Mesothelial cell of epicardium (in vitro differentiated cells): ENCODE measurements at places on chromosomes 3 and 15. TPM values are rescaled to one million over a fixed set of nuclear protein-coding genes. Genes with fewer than 3 reads are reported as not detected.
A peak's percentile ranks its signal among the peaks of the same experiment; 100 is the strongest.

IL12A gene
- not detected in 3 replicates for total RNA-seq

- DNase-seq, result no peak
- H3K27ac ChIP-seq, result no peak overlapping the region
- H3K4me1 ChIP-seq, result no peaks in the 10 kb centered on the region
Observed at GRCh38 chr3:67635257-67635656, 19.2 kb downstream of the SUCLG2 start.

DNA sequence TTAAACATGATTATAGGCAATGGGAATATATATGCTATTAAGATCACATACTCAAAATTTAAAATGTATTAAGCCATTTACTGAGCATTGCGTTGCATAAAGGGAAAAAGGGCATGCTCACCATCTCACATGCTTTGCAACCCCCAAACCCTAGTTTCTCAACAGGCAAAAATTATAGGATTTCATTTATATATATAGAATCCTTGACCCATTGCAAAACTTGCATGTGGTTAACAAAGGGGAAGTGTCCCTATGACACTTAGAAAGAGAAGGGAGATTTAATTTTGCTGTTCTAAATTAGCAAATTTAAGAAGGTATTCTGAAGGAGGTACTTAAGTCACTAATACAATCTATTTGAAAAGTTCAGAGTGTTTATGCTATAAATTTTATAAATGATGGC, 837.8 kb downstream of the DIPK2A start:
- H3K36me3 ChIP-seq, result no peaks in the 10 kb centered on the region
- no peak for DNase-seq

- H3K4me1 ChIP-seq, result peaks cover 19% of the 10 kb centered on the region
- no peak overlapping the region for H3K4me3 ChIP-seq
Observed at GRCh38 chr3:23217872-23218554, 14.9 kb downstream of the UBE2E2 start.

DNA sequence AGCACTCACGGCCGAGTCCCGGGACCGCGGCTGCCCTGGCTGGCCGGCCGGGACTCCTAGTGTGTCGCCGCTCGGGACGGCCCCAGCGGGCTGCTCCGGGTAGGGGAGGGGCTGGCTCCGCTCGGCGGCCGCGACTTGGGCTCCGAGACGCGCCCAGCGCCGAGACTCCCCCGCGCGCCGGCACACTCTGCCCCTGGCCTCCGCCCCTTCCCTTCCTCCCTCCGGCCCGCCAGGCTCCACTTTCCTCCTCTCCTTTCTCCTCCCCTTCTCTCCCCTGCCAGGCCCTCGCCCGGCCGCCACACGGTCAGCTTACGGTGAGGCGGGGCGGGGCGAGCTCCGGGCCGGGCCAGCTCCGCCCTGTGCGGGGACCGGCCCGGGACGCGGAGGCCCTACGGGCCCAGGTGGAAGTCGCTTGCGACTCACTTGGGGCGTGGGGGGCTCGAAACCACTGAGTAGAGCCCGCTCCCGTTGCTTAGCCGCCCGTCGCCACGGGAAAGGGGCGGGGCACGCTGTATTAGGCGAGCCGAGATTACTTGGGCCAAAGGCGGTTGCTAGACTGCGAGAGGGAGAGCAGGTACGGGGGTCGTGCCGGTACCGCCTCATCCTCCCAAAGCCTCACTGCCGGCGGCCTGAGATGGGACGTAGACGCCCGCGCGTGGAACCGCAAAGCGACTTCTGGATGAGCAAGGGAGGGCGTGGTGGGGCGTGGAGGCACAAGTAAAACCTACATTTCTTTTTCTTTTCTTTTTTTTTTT, at the start of gene ITGB5:
Gene ITGB5, minus strand, starts transcription at position 189 of the 755 bp plus-strand sequence. CDS start 365 bp downstream, outside the sequence.
- H3K27ac ChIP-seq, result peak within 1 kb of the TSS; percentile 56
- peak within 1 kb of the TSS; percentile 69 for H3K4me3 ChIP-seq
- peak; percentile 75 for DNase-seq
- no peaks in the 10 kb centered on the region for H3K36me3 ChIP-seq
- peaks cover 41% of the 10 kb centered on the region for H3K4me1 ChIP-seq

- H3K27ac ChIP-seq, result no peak overlapping the region
- peaks cover 2% of the 10 kb centered on the region for H3K4me1 ChIP-seq
- no peaks in the 10 kb centered on the region for H3K36me3 ChIP-seq
Observed at GRCh38 chr15:27328608-27329007, 357.6 kb downstream of the GABRG3 start.

DAZL gene
- total RNA-seq, result not detected in 3 replicates

BCL6 gene
- total RNA-seq, result 29.2 to 32.7 TPM (median 30.6 TPM) in 3 replicates

VGLL3 gene
- total RNA-seq, result 11.9 to 13.5 TPM (median 13.4 TPM) in 3 replicates

- no peak for DNase-seq
- H3K4me3 ChIP-seq, result no peak overlapping the region
- H3K4me1 ChIP-seq, result no peaks in the 10 kb centered on the region
- H3K27me3 ChIP-seq, result peaks cover 6% of the 10 kb centered on the region
- H3K36me3 ChIP-seq, result peaks cover 4% of the 10 kb centered on the region
Observed at GRCh38 chr3:120275618-120276017, 9.4 kb downstream of the GPR156 start.

- H3K36me3 ChIP-seq, result peaks cover 8% of the 10 kb centered on the region
- no peak for DNase-seq
- no peak overlapping the region for H3K27ac ChIP-seq
Observed at GRCh38 chr3:151576511-151577137, 115.8 kb upstream of the IGSF10 start.

DNA sequence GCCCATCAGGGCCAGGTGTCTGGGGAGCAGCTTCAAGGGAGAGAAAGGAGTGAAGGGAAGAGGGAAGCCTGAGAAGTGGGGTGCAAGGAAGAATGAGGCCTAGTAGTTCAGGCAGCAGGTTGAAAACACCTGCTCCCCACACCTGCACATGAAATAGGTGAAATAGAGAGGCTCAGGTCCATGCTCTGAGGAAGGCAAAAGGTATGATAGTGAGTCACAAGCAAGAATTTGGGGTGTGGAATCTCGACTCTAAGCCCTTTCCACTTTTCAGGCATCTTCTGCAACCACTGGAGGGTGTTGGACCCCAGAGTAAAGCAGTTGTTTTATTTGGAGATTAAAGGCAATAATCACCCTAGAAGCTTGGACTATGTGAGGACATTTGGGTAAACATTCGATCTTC, 157.5 kb downstream of the CTNNB1 start:
- H3K4me3 ChIP-seq, result no peak overlapping the region
- H3K4me1 ChIP-seq, result no peaks in the 10 kb centered on the region
- H3K27me3 ChIP-seq, result no peaks in the 10 kb centered on the region
- H3K27ac ChIP-seq, result no peak overlapping the region

DNA sequence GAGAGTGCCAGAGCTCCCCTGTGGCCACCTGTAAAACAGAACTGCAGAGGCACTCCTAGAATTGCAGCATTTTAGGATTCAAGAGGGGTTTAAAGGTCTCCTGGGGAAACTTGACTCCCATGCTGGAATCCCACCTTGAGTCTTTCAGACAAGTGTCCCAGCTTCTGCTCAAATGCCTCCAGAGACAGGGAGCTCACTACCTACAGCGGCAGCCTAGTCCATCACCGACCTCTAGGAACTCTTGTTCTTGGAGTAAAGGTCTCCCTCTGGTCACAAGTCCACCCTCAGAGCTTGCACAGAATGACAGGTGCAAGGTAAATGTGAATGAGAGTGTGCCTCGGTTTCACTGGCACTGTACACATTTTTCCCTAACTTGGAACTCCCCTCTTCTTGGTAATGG, 72.0 kb downstream of the NUP210 start:
- H3K27me3 ChIP-seq, result no peaks in the 10 kb centered on the region
- H3K4me3 ChIP-seq, result no peak overlapping the region
- peaks cover 6% of the 10 kb centered on the region for H3K4me1 ChIP-seq
- H3K27ac ChIP-seq, result no peak overlapping the region
- peaks cover 23% of the 10 kb centered on the region for H3K36me3 ChIP-seq
- no peak for DNase-seq

DNA sequence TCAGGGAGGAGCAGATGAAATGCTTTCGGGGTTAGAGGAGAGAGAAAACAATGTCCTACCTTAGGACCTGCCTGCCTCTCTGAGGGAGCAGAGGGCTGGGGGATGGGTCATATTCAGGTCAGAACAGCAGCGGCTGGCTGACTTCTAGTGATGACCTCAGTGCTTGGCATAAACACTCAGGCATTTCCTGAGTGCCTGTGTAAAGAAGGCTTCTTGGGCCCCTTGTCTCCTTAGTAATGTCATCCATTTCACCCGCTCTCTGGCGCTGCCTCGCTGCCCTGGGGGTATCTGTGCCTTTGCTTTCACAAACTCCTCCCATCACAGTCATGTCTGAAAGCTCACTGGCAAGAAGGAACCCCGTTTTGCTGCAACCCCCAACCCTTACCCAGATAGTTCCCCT, 82.9 kb upstream of the GSK3B start:
- H3K36me3 ChIP-seq, result peaks cover 7% of the 10 kb centered on the region
- DNase-seq, result peak; percentile 43
- peak overlapping the region; percentile 22 for H3K4me3 ChIP-seq
- no peaks in the 10 kb centered on the region for H3K27me3 ChIP-seq
- H3K4me1 ChIP-seq, result peaks cover 17% of the 10 kb centered on the region
